Endodermal cell (in vitro differentiated cells): ENCODE measurements at places on chromosomes 13 and 19.
A peak's percentile ranks its signal among the peaks of the same experiment; 100 is the strongest.

DNA sequence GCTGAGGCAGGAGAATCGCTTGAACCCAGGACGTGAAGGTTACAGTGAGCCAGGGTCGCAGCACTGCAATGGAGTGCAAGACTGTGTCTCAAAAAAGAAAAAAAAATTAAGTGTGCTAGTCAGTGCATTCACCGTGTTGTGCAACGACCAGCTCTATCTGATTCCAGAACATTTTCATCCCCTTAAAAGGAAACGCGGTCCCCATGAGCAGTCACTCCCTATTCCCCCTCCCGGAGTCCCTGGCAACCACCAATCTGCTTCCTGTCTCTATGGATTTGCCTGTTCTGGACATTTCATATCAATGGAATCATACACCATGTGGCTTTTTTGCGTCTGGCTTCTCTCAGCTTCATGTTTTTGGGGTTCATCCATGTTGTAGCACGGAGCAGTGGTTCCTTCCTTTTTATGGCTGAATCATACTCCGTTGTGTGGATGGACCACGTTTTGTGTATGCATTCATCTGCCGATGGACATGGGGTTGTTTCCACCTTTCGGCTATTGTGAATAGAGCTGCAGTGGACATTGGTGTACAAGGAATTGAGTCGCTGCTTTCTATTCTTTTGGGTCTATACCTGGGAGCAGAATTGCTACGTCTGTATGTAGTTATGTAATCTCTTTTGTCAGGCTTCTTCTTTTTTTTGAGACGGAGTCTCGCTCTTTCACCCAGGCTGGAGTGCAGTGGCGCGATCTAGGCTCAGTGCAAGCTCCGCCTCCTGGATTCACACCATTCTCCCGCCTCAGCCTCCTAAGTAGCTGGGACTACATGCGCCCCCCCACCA is 19.8 kb downstream of the MYO9B start:
- no peaks in the 10 kb centered on the region for H3K27me3 ChIP-seq
- no peak overlapping the region for H3K27ac ChIP-seq
- no peaks in the 10 kb centered on the region for H3K4me1 ChIP-seq
- peaks cover 10% of the 10 kb centered on the region for H3K36me3 ChIP-seq
- DNase-seq, result no peak

GRCh38 chr19:15274477-15274876 is 42.2 kb upstream of the EPHX3 start:
- H3K36me3 ChIP-seq, result peaks cover 42% of the 10 kb centered on the region
- no peaks in the 10 kb centered on the region for H3K4me1 ChIP-seq
- H3K4me3 ChIP-seq, result no peak overlapping the region
- H3K27me3 ChIP-seq, result no peaks in the 10 kb centered on the region
- DNase-seq, result no peak

GRCh38 chr13:81224209-81224833 is 883.4 kb upstream of the SPRY2 start:
- DNase-seq, result no peak
- H3K27ac ChIP-seq, result no peak overlapping the region
- H3K36me3 ChIP-seq, result no peaks in the 10 kb centered on the region
- H3K4me3 ChIP-seq, result no peak overlapping the region
- H3K27me3 ChIP-seq, result no peaks in the 10 kb centered on the region

GRCh38 chr19:15714638-15715037 is 13.2 kb upstream of the OR10H2 start:
- no peak for DNase-seq
- no peaks in the 10 kb centered on the region for H3K27me3 ChIP-seq
- H3K36me3 ChIP-seq, result no peaks in the 10 kb centered on the region
- no peak overlapping the region for H3K4me3 ChIP-seq
- H3K27ac ChIP-seq, result no peak overlapping the region
- H3K4me1 ChIP-seq, result no peaks in the 10 kb centered on the region

- no peak for DNase-seq
- H3K27me3 ChIP-seq, result no peaks in the 10 kb centered on the region
- no peak overlapping the region for H3K27ac ChIP-seq
- H3K4me3 ChIP-seq, result no peak overlapping the region
Measured at GRCh38 chr13:37409756-37410155, 188.8 kb downstream of the POSTN start.

GRCh38 chr19:4178990-4179389 is 3.4 kb downstream of the SIRT6 start:
- H3K27me3 ChIP-seq, result no peaks in the 10 kb centered on the region
- H3K4me3 ChIP-seq, result no peak overlapping the region
- H3K36me3 ChIP-seq, result peaks cover 10% of the 10 kb centered on the region
- DNase-seq, result no peak
- H3K4me1 ChIP-seq, result no peaks in the 10 kb centered on the region
- H3K27ac ChIP-seq, result no peak overlapping the region

GRCh38 chr19:16419669-16420335 is 52.0 kb downstream of the EPS15L1 start:
- no peaks in the 10 kb centered on the region for H3K4me1 ChIP-seq
- no peaks in the 10 kb centered on the region for H3K27me3 ChIP-seq
- H3K27ac ChIP-seq, result no peak overlapping the region
- peaks cover 79% of the 10 kb centered on the region for H3K36me3 ChIP-seq
- DNase-seq, result peak; percentile 64
- no peak overlapping the region for H3K4me3 ChIP-seq

DNA sequence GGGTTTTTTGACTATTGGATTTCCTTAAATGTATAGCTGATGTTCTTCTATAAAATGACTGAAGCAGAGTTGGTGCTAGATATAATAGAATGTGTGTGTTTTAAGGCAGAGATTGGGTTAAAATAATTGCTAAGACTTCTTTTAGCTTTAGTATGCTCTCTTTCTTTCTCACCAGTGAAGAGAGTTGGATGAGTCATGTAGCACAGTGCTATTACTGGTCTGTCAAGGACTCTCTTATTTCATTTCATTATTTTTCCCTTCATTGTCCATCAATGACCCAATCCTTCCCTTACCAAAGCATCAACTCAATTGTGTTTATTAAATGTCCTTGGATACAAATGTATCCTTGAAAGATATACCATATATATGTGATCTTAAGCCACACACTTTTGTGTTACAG is 268.9 kb downstream of the IRS2 start:
- no peak for DNase-seq
- no peaks in the 10 kb centered on the region for H3K4me1 ChIP-seq
- no peak overlapping the region for H3K27ac ChIP-seq
- H3K4me3 ChIP-seq, result no peak overlapping the region
- H3K36me3 ChIP-seq, result no peaks in the 10 kb centered on the region

GRCh38 chr13:94548382-94548781 is 47.6 kb downstream of the TGDS start:
- no peaks in the 10 kb centered on the region for H3K36me3 ChIP-seq
- no peaks in the 10 kb centered on the region for H3K27me3 ChIP-seq
- DNase-seq, result no peak
- peak overlapping the region; percentile 68 for H3K27ac ChIP-seq

GRCh38 chr13:87798536-87798935 is 127.4 kb downstream of the SLITRK5 start:
- no peak overlapping the region for H3K27ac ChIP-seq
- H3K4me1 ChIP-seq, result no peaks in the 10 kb centered on the region
- no peaks in the 10 kb centered on the region for H3K27me3 ChIP-seq
- DNase-seq, result no peak
- H3K4me3 ChIP-seq, result no peak overlapping the region

DNA sequence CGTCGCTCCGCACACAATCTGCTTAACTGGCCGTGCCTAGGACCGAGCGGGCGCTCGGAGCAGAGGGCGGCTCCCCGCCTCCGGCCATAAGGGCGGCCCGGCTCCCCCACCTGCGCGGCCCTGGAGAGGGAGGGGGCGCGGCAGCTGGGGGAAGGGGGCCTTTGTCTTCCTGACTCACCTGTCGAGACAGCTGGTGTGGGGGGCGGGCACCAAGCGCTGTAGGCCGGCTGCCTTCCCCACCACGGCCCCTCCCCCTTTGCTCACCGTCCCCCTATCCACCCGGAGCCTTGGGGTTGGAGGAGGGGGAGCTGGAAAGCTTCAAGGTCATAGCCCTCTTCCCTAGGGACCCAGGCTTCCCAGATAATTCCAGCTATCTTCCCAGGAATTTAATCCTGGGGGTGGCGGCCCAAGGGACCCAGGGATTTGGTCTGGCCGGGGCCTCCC is 1.2 kb downstream of the VASP start:
- no peaks in the 10 kb centered on the region for H3K27me3 ChIP-seq

GRCh38 chr13:21219036-21219381 is 42.6 kb downstream of the MRPL57 start:
- no peak for DNase-seq
- H3K27me3 ChIP-seq, result no peaks in the 10 kb centered on the region
- no peak overlapping the region for H3K4me3 ChIP-seq
- no peaks in the 10 kb centered on the region for H3K36me3 ChIP-seq
- no peak overlapping the region for H3K27ac ChIP-seq
- H3K4me1 ChIP-seq, result no peaks in the 10 kb centered on the region

DNA sequence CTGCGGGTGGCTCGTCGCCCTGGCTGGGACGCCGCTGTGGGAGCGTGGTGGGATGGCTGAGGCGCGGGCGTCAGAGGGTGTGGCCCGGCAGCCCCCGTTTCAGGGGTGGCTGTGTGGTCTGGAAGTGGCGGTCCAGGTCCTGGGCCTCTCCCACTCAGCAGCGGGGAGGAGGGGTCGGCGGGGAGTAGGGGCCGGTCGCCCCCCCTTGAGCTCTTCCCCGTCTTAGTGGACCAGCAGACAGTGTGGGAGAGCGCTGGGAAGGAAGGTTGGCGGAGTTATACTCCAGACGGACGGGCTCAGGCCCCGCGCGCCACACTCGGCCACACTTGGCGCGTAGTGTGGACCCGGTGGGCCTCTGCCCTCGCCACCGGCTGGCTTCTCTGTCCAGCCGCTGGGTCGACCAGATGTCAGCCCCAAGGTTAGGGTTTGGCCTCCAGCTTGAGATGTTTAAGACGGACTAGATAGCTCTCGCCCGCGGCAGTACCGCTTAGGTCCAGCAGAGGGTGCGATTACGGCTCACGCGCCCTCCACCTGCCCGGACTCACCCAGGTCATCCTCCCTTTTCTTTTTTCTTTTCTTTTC is 21.7 kb upstream of the ZNF429 start:
- no peaks in the 10 kb centered on the region for H3K4me1 ChIP-seq
- no peak overlapping the region for H3K27ac ChIP-seq
- H3K27me3 ChIP-seq, result no peaks in the 10 kb centered on the region
- H3K36me3 ChIP-seq, result no peaks in the 10 kb centered on the region

GRCh38 chr13:79491715-79492114 is 10.8 kb downstream of the NDFIP2 start:
- H3K27ac ChIP-seq, result no peak overlapping the region
- no peak for DNase-seq
- no peaks in the 10 kb centered on the region for H3K4me1 ChIP-seq
- no peak overlapping the region for H3K4me3 ChIP-seq

- no peak overlapping the region for H3K4me3 ChIP-seq
- no peaks in the 10 kb centered on the region for H3K36me3 ChIP-seq
- no peaks in the 10 kb centered on the region for H3K27me3 ChIP-seq
- no peak for DNase-seq
- peaks cover 8% of the 10 kb centered on the region for H3K4me1 ChIP-seq
Measured at GRCh38 chr13:23427881-23428528, 5.5 kb downstream of the SACS start.

DNA sequence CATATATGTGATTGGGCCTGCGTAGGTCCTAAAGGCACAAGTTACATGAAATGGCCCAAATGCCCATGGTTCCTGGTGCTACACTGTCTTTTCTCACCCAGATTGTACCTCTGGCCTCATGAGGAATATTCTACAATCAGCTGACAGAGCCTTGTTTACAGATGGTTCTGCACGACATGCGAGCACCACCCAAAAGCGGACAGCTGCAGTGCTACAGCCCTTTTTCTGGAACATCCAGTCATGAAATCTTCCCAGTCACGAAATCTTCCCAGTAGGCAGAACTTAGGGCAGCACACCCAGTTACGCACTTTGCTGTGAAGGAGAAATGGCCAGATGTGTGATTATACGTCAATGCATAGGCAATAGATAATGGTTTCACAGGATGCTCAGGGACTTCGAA is 7.7 kb upstream of the ELF1 start:
- no peak for DNase-seq
- no peak overlapping the region for H3K4me3 ChIP-seq
- H3K36me3 ChIP-seq, result no peaks in the 10 kb centered on the region
- H3K27ac ChIP-seq, result no peak overlapping the region
- no peaks in the 10 kb centered on the region for H3K27me3 ChIP-seq

DNA sequence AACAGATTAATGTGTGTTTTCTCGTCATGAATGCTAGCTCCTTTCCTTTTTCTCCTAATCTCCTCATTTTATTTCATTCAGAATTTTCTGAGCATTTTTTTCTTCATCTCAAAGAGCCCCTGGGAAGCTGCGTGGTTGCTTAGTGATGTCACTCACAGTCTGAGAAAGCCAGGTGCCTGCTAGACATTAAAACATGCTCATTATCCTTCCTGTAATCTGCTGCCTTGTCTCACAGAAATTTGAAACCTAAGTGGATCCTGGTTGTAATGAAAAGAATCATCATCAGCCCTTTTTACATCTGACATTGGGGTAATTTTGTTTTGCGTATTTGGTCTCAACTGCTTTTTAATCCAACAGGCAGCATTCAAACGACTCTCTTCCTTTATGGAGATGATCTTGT is 108.2 kb upstream of the RNF113B start:
- H3K4me3 ChIP-seq, result peak overlapping the region; percentile 48
- peaks cover 18% of the 10 kb centered on the region for H3K4me1 ChIP-seq
- no peaks in the 10 kb centered on the region for H3K27me3 ChIP-seq

DNA sequence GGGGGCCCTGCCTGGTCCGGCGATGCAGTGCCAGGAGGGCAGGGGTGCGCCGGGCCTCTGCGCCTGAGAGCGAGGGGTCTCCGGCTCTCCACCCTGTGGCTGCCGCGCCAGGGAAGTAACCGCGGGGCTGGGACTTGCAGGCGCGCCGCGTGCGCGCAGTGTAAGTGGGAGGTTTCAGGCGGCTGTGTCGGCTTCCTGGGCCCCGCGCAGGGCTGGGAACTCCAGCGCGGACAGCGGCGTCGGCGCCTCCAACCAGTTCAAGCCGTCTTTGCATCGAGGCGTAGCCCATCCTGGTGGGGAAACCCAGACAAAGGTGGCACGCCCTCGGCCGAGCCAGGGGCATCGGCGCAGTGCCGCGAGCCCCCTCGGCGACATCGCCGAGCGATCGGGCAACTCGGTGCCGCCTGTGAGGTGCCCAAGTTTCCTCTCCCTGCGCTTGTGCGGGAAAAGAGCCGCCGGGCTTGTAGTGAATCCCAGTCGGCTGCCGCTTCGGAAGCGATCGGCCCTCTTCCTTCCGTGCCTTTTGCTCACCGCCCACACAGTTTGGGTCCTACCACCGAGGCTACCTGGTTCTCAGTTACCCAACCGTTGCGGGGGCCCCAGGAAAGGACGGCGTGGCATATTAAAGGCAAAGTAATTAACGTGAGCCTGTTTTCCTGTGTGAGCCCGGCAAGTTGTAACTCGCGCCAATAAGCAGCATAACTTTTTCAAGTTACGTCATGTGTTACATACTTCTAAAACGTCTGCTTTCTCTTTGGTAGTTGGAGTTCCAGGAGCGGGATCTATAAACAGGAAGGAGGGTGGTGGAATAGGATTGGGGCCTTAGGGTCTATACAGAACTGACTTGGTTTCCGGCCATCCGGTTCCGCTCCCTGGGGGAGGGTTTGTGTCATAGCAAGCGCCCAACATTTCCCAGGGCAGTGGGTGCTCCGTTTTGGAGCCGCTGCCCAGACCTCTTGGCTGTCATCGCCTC is 1.2 kb downstream of the LRCH1 start:
- H3K36me3 ChIP-seq, result no peaks in the 10 kb centered on the region
- no peak overlapping the region for H3K27ac ChIP-seq
- H3K4me3 ChIP-seq, result peak overlapping the region; percentile 94
- DNase-seq, result peak; percentile 83
- peaks cover 4% of the 10 kb centered on the region for H3K4me1 ChIP-seq
